Left ventricle myocardium inferior (tissue), 1 donor: ENCODE measurements at places on chromosomes 7 and 10.

GRCh38 chr10:35035606-35036005, 54.5 kb downstream of the CUL2 start:
- no peak for DNase-seq

DNA sequence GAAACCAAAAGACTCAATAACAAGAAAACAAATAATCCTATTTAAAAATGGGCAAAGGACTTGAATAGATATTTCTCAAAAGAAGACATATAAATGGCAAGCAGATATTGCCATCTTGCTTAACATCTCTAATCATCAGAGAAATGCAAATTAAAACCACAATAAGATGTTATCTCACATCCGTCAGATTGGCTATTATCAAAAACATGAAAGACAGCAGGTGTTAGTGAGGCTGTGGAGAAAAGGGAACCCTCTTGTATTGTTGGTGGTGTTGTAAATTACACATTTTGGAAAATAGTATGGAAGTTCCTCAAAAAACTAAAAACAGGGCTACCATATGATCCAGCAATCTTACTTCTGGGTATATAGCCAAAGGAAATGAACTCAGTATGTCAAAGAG, 25.7 kb downstream of the OPALIN start:
- DNase-seq, result no peak

- no peak for DNase-seq
Observed at GRCh38 chr7:336810-337566, 47.0 kb downstream of the FOXL3 start.

DNA sequence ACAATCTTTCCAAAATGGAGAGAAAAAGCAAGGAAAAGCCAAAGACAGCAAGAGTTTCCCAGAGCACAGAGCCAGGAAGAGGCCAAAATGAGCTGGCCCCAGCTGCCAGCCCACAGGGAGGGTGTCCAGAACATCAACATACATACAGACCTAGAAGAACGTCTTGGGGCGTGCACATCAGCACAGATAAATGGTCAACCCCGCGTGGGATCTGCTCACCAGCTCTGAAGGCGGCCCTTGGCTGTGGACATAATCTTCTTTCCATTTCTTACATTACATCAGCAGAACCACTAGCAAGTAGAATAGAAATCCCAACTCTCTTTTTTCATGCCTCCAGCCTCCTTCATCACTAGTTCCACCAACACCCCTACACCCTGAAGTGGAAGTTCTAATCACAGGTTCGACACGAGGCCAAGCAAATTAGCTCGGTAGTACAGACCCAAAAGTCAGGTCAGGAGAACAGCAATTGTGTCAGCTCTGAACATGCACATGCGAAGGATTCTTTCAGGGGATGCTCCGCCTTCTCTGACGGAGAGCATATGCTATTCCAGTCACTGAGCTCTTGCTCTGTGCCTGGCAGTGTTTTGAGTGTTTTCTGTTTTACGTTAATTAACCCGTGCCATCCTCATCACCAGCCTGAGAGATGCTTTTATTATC, 16.4 kb downstream of the SH3PXD2A start:
- no peak for DNase-seq

DNA sequence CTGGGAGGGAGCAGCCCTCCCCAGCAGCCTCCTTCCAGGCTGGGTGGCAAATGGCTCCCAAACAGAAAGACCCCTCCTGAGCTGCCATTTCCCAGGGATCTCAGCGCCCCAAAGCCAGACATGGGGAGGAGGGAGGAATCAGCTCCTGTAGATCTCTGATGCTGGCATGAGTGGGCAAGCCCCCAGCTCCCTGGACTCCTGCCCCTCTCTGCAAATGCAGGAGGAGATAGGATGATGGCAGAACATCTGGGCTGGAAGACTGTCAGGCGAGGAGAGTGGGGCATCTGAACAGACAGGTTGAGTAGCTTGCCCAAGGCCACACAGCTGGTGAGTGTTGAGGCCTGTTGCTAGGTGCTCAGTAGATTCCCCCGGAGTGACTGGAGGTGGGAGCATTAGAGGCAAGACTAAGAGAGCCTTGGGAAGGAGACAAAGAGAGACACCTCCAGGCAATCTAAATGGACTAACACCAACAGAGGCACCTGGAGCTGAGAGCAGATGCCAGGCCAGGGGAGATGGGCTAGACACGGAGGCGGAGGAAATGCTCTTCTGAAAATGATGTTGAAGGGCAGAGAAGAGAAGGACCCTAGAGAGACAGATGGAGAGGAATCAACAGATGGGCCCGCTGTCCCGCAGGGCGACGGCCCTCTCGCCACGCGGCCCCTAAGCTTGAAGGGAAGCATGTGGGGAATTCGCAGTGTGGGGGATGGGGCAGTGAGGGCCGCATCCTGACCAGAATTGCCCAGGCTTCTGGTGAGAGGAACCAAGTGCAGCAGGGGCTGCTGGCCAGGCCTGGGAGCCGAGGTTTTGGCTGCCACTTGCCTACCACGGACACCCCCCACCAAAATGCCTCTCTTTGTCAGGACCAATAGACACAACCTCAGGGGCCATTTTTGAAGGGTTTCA, 84.8 kb upstream of the LRRC4 start:
- DNase-seq, result no peak

DNA sequence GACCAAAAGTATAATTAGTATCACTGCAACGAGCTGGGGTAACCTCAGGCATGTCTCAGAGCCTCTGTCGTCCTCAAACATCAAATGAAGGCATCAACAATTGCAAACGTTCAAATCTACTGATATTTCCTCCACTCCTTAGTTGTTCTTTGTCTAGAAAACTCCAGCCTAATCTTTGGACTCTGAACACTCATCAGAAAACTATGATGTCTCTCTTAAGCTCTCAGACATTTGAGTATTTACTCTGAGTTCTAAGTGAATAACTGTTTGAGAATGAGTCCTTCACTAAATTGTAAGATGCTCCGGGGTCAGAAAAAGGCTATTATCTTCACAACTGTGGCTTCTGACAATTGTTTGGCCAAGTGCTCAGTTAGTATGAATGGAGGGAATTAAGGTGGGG, 536.4 kb downstream of the NRG3 start:
- no peak for DNase-seq

DNA sequence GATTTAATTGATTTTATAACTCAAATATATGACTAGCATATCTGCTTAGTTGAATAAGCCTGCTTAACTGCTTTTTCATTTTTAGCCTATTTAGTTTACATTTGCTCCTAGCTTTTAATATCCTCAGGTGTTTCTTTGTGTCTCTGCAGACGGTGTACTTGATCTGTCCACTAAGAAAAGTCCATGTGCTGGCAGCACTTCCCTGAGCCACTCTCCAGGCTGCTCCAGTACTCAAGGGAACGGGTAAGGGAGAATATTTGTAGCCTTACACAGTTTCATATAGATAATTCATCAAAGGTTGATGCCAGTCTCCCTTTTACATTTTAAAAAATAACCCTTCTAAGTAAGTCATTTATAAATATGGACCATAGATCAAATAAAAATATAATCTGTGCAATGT, 119.9 kb downstream of the LCOR start:
- no peak for DNase-seq

DNA sequence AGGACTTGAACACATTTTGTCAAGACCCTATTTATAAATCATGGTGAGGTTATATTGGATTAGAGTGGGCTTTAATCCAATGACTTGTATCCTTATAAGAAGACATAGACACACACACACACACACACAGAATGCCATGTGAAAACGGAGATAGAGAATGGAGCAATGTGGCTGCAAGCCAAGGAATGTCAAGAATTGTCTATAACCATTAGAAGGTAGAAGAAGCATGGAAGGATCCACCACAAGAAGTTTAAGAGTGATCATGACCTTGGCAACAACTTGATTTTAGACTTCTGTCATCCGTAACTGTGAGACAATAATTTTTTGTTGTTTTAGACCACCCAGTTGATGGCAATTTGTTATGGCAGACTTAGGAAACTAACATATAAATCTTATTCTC, 514.2 kb downstream of the TFEC start:
- no peak for DNase-seq

DNA sequence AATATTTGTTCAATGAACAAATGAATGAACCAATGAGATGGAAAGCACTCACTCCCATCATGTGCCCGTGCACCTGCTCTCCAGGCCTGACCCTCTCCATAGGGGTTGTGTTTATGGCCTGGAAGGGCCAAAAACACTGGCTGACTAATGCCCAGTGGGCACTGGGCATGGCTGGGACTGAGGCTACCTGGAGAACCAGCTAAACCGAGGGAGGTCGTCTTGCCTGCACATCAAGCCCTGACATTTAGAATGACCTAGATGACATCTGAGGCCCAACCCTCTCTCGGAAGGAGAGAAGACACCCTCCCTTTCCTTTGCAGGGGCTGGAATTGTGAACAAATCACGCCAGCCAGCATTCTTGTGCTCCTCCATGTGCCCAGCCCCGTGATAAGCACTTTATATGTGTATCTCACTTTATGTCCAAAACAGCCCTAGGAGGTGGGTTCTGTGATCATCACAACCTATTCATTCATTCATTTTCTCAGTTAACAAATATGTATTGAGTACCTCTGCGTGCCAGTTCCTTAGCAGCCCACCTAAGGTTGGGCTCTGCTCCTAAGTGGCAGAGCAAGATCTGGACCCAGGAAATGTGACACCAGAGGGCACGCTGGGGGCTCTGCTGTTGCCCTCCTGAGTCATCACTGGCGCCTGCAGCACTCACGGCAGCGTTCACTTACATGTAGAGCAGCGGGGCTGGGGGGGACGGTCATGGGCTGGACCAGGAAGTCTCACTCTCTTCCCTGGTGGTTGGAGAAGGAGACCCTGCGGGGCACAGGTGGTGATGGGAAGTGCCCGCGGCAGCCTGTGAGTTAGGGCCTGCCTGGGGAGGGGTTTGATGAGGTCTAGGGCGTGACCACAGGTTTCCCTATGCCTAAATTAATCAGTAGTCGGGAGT, 52.0 kb downstream of the TSPAN15 start:
- DNase-seq, result no peak

DNA sequence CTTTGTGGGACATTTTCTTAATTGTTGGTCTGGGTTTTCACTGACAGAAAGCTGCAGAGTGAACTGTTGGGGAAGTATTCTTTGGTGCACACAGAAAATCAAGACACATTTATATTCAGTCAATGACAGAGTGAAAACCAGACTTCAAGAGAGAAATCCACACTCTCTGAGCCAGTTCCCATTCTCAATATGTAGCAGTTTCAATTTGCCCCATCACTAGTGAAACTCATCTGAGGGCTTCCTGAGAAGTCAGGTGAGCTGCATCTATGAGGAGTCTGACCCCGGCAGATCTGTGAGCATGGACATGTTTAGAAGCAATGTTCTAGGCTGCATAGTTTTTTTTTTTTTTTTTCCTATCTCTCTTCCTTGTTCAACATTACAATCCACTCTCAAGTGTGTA, 163.7 kb upstream of the AHR start:
- no peak for DNase-seq

DNA sequence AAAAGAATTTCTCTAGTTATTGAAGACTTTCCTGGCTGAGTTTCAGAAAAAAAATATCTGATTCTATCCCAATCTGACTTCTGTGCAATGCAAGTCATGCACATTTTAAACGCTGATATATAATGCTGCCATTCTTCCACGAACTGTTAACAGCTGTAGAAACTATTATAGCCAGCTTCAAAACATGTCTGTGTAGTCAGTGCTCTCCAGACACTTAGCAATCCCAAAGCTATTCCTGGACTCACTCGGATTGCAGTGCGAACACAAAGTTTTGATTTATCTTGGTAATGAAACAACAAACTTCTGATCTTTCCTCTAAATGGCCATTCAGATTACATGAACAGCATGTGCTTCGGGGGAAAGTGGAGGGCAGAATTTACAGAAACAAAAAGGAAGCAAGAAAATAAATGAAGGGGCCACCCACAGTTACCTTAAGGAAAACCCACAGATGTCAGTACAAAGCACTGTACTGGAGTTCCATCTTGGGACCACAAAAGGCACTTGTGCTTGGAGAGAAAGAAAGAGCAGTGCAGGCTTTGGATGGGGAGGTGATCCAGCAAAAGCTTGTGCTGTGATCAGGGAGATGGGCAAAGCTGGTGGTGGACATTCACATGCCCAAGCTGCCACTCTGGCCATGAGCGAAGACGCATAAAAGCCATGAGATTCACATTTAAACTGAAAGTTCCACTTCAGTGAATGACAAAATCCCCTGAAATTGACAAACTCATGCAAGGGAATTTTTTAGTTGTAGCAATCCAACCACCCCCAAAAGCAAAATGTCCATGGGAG, 32.1 kb upstream of the ADO start:
- DNase-seq, result no peak

DNA sequence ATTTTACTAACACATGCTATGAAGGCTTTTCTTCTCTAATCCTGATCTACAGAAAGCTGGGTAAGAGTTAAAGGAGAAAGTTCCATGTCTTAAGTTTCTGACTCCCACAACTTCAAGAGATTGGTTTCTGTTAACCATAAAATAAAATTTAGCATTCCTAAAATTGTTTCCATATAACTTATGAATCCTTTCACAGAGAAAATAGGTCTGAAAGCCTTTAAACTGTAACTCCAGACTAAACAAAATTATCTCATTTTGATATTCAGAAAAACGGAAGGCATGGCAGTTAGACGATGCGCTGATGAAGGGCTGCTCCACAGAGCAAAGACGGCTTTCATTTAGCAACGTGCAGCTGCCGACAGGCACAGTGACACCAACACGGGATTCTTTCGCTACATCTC, 133.3 kb downstream of the SLC25A13 start:
- no peak for DNase-seq

GRCh38 chr7:98420966-98421612, 20.2 kb upstream of the BAIAP2L1 start:
- peak; percentile 22 for DNase-seq

GRCh38 chr10:61992671-61993668, 91.5 kb downstream of the ARID5B start:
- DNase-seq, result peak; percentile 23

DNA sequence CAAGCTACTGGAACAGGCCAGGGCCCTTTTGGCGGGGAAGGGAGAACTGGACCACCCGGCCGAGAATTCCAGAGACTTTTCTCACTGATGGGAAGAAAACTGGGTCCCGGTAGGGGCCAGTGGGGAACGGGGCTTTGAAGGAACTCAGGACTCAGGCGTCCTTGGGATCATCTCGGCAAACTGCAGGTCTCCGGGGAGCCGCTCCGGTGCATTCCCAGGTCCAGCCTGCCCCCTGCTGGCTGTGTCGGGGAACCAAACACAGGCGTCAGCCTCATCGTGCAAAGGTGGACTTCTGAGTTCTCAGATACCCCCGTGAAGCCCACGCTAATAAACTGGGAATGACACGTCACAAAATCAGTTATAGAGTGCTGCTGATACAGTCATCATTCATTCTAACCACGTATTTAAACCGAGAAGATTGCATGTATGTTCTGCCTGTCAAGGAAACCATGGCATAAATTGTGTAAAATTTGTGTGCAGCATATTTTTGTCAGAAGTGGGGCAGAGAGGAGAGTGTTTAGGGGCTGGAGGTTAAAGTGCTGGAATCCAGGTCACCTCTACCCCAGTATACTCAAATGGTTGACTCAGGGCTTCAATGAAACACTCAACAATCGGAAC, 76.1 kb upstream of the CPXM2 start:
- DNase-seq, result peak; percentile 58
